NCI-H2107 (cell line): ENCODE measurements at places on chromosomes 3 and 15.

DNA sequence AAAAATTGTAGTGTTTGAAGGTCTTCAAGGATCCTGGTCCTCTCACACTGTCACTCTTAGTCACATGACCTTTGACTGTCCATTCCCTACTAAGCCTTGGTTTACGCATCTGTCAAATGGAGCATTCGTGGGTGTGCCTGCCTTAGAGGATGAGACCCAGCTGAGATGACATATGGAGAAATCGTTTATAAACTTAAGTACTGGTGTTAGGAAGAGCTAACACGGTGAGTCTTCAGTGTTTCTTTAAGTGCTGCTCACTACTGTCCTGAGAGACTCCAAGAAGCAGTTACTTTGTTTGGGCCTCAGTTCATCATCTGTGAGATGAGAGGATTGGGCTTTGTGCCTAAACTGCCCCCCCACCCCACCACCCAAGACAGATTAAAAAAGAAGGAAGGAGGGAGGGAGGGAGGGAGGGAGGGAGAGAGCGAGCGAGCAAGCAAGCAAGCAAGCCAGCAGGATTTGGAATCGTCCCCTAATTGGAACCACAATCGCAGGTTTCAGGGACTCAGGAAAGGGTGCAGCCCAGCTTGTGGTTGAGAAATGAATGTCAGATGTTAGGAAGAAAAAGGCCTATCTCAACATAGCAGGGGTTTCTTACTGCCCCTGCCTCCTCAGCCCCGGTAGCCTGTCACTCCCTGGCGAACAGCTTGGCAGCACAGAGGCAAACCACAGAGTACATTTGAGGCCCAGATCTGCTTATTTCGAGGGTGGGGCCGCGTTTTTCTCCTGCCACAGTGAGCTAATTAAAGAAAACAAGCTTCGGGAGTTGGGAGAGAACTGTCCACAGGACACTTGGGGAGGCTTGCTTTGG, 32.7 kb downstream of the SMAD3 start:
- DNase-seq, result no peak

DNA sequence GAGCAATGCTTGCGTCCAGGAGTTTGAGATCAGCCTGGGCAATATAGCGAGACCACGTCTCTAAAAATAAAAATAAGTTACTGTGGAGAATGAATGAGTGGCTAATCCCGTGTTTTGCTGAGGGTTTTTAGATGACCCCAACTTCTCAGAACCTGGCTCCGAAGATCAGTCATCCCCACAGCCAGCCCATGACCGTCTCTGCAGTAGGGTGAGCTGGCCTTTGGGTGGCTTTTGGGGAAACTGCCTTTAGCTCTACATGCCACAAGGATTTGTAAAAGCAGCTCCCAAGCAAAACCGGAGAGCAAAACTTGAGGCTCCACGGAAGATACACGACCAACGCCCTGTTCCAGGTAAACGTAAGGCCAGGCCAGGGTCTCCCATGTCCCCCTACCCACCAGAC, 39.2 kb upstream of the TFRC start:
- no peak for DNase-seq

GRCh38 chr3:46561511-46561910, 4.6 kb downstream of the LRRC2 start:
- no peak for DNase-seq

GRCh38 chr15:65949491-65949890, 80.2 kb downstream of the RAB11A start:
- no peak for DNase-seq

GRCh38 chr3:18900994-18901393, 247.3 kb upstream of the KCNH8 start:
- DNase-seq, result no peak
